ENCODE measurements at places on chromosomes 6 and 20.

DNA sequence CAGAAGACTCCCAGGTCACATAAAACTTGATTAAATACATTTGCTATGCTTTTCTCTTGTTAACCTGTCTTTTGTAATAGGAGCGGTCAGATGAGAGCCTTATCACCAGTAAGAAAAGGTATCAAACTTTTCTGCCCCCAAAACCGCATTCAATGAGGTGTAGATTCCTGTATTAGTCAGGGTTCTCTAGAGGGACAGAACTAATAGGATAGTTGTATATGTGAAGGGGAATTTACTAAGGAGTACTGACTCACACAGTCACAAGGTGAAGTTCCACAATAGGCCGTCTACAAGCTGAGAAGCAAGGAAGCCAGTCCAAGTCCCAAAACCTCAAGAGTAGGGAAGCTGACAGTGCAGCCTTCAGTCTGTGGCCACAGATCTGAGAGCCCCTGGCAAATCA is 32.7 kb downstream of the PTPRK start:
- DNase-seq = no peak

DNA sequence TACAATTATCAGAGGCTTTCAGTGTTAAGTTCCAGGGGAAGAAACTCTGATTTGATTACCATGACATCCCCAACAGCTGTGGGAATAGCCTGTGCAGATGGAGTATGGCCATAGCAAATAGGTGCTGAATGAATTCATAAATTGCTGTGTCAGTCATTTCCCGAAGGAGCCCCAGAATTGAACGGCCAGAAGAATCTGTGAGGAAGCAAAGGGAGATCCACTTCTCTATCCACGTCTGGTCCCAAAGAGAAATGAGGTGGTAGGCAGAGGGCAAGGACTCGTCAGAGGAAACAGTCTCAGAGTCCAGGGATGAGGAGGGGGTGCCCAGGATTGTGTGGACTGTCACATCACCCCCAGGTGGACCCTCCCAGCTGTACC is 3.1 kb upstream of the TAF8 start:
- DNase-seq = no peak

GRCh38 chr6:2448826-2449571 is 203.6 kb upstream of the GMDS start:
- peak; percentile 83 for DNase-seq

DNA sequence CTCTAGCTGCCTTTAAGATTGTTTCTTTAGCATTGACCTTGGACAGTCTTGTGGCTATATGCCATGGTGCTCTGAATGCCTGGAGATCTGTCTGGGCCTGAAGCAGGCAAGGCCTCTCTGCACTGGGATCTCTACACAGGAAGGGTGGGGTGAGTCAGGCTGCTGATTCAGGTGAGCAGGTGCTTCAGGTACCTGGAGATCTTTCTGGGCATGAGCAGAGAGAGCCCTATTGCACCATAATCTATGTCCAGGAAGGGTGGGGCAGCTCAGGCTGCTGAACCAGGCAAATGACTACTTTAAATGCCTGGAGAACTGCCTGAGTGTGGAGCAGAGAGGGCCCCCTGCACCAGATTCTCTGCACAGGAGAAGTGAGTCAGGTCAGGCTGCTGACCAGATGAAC is 94.5 kb downstream of the TPBG start:
- no peak for DNase-seq

DNA sequence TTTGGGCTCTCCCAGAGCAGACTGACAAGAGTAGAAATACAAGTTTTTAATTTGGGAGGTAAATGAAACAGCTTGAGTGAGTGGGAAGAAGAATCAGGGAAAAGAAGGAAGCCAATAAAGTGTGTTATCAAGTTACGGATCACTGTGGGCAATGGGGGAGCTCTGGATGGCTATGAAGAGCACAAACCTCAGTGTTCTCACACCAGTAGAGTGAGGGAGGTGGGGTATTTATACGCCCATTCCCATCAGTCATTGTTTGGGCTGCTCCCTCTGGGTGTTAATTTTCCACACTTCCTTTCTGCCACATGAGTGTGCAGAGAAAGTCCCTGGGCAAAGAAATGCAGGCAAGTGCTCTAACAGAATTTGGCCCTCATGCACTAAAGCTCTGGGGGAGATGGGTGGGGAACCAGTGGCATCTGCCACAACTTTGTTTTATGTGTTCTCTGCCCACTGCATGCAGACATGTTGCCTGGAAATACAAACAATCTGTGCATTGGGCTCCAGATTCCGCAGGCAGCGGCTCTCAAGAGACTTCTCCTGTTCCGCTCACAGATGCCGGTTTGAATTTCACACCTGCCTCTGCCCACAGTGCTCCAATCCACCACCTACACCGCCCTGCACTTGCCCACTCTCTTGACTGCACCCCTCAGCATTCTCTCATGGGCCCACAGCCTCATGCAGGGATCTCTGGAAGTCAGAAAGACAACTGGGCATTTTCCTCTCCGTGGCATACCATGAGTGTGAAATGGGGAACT is 211.1 kb upstream of the RNF24 start:
- no peak for DNase-seq

GRCh38 chr6:149318581-149319286 is 1.2 kb downstream of the TAB2 start:
- DNase-seq = no peak

DNA sequence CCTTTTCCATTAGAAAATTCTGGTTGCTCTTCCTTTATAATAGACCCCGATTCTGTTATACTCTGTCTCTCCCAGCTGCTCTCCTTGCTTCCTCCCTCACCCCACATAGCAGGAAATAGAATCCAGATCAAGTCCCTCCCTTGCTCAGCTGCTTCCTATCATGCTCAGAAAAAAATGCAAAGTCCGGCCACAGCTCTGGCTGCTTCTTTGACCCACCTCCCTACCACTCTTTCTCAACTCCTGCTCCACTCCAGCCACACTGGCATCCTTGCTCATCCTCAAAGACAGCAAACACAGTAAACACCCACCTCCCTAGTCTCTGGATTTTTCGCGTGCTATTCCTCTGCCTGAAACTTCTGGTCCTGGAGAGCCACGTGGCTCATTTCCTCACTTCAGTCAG is 9.1 kb upstream of the SLC22A16 start:
- DNase-seq = no peak

DNA sequence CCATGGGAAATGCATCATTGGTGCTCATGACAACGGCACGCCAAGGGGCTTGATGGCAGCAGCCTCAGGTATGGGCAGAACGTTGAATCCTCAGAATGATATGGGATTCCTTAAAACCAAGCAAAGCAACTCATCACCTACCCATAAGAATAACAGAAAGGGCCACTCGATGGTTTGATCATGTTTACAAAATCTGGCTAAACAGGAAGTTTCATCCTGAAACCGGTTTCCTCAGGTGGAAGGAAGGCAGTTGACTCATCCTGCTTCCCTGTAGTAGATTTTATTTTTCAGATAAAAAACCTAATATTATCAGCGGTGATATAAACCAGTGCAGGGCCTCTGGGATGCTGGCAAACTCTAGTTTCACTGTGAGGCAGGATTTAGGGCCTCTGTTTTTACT is 136.9 kb upstream of the AGPAT4 start:
- no peak for DNase-seq

- no peak for DNase-seq
Measured at GRCh38 chr6:144601221-144601620, 316.1 kb downstream of the UTRN start.

DNA sequence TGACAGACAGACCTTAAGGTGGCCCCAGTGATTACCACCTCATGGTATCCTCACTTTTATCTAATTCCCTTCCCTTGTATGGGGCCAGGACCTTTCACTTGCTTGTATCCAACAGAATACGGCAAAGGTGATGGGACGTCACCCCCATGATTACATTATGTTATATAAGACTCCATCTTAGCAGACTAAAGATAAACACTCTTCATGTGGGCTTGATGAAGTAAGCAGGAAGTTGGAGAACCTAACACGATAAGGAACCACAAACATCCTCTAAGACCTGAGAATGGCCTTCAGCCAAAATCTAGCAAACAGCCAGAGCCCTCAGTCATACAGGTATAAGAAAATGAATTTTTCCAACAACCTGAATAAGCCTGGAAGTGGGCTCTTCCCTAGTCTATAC is 8.0 kb downstream of the SLC17A3 start:
- DNase-seq = no peak

GRCh38 chr6:108748959-108749358 is 99.3 kb upstream of the ARMC2 start:
- no peak for DNase-seq

DNA sequence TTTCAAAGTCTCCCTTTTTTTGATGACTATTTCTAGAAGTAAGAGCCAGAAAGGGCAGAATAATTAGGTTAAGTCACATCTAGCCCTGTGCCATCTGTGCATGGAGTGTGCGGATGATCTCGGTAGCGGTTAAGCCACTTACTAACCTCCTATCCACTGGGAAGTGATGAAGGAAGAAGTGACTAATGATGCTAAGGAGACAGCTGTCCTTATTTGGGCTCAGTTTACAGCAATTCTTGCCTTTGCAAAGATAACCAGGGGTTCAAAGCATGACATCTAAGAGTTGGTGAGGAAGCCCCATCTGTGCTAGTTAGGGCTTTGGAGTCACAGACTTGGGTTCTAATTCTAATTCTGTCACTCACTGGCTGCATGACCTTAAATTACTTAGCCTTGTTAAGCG is 62.4 kb upstream of the RREB1 start:
- no peak for DNase-seq

DNA sequence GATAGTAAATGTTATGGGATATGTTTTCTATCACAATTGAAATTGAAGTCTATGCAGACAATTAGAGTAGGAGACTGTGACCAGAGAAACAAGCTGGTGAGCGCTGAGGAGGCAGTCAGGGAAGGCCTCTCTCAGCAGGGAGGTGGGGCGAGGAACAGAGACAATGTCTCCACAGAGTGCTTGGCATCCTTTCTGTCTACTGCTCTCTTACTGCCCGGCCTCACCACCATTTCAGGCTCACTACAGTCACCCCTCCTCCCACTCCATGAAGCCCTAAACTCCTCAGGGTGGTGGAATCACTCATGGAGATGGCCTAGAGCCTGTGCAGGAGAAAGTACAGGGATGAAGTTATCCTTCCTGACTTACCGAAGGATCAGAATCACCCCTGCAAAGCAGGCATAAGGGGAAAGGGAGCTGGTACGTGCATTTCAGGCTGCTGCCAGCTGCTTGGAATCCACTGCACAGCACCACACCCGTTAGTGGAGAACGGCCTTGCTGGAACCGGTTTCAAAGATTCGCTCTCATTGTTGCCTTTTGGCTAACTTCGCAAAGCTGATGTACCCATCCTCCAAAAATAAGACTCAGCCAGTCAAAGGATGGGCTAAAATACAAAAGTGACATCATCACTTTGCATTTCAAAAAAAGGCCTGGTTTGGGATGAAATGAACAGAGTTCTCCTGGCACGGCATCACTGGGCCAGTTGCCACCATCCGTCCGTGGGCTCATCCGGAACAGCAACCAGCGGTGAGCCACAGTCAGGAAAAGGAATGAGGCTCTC is 67.3 kb downstream of the SLC22A23 start:
- DNase-seq = peak; percentile 83

GRCh38 chr6:9937031-9937763 is 477.7 kb downstream of the TFAP2A start:
- no peak for DNase-seq

GRCh38 chr6:84166395-84166794 is 61.0 kb downstream of the CEP162 start:
- DNase-seq = no peak

- no peak for DNase-seq
Measured at GRCh38 chr6:56520218-56520617, 122.5 kb downstream of the DST start.

DNA sequence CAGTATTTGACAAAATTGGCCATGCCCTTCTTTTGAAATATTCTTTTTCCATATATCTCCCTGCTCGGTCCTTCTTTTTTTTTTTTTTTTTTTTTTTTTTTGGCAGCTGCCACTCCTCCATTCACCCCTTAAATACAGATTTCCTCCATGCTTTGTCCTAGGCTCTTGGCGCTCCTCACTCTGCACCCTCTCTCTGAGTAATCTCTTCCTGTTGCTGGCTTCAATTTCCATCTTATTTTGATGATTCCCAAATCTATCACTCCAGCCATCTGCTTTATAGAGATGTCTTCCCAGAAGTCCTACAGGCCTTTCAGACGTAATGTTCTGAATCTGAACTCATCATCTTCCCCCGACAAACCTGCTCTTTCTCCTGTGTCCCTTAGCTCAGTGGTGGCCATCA is 12.8 kb upstream of the KLHL32 start:
- no peak for DNase-seq

GRCh38 chr20:6689339-6689973 is 78.0 kb upstream of the BMP2 start:
- DNase-seq = no peak

- DNase-seq = no peak
Measured at GRCh38 chr6:31251261-31251660, 20.6 kb downstream of the HLA-C start.

- no peak for DNase-seq
Measured at GRCh38 chr6:56282391-56282790, 35.0 kb upstream of the COL21A1 start.

DNA sequence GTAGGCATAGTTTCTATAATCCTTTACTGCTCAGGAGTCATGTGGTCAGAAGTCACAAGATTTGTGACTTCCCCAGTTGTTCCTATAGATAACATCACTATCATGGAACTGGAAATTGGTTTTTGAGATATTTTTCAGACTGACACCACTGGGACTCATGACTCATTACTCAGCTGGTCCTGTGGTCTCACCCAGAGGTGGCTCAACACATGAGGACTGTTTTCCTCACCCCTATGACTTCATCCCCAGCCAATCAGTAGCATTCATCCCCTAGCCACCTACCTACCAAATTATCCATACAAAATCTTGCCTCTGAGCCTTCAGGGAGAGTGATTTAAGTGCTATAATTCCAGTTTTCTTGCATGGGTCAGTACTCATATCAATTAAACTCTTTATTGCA is 1217.7 kb downstream of the EPHA7 start:
- no peak for DNase-seq

DNA sequence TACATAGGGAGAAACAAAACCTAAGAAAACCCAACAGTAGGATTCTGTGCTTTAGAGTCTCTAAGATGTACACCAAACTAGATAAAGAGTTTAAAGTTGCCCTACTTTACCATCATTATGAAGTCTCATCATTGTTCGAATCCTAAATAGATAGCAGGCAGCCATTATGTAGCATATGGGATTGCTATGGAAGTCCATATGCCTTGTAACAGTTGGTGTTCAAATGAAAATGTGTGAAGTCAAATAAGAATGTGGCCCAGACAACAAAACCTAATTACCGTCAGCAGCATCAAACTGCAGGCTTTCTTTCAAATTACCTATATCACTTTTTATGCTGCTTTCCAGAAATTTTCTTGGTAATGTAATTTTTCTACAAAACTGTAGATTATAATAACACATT is 1380.1 kb downstream of the GRIK2 start:
- no peak for DNase-seq

All from fibroblast of the conjunctiva (primary cell).